ENCODE measurements at places on chromosomes 12 and 14.
A peak's percentile ranks its signal among the peaks of the same experiment; 100 is the strongest.

DNA sequence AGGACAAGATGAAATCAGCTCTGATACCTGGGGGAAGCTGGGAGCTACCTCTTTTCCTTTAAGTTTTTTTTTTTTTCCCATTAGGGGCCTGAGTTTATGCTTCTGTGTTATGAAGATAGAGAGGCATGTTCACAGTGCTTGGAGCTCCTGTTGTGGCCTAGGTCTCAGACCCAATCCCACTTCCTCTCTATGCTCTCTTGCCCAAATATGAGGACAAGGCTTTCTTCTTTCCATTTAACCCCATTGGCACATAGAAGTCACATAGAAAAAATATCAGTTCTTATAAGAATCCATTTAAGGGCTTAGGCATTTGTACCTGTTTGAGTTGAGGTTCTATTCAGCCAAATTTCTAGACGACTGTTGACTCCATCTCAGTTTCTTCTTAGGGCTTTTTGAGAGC, 12.6 kb downstream of the MRPS35 start:
- DNase-seq = no peak

DNA sequence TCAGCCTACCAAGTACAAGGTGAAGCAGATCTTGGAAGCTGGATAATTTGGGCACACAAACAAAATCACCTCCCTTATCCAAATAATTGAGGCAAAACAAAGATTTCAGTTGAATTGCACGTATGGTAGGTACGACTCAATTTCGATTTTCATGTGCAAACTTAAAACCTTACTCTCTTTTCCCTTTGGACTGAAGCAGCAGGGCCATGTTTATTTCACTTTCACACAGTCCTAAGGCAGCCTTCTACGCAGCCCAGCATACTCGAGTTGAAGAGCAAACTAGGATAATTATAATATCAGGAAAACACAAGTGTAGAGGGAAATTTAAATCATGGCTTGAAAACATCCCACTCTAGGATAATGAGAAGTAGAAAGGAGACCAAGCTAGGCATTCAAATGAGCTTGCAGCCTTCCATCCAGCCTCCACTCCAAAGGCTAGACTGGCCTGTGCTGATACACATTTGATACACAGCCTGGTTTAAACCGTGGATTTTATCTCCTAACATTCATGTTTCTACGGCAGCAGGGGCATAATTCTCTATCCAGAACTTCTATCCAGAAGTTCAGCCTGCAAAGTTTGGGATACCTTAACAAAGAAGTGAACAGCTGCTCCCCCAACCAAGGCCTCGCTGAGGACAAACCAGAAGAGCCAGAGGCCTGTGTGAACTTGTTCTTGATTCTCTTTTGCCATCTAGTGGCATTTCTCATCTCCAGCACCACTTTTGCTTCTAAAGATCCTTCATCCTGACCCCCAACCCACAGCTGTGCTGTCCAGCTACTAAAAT, 2.4 kb upstream of the RNASE7 start:
- DNase-seq = no peak

- peak; percentile 32 for DNase-seq
These were observed at the start of gene HIP1R for GRCh38 chr12:122834921-122835749. Gene HIP1R, plus strand, starts transcription at chr12:122835457. Its CDS starts 94 bp downstream, at chr12:122835551.

GRCh38 chr12:52307836-52308805, 13.1 kb downstream of the KRT83 start:
- DNase-seq = no peak

DNA sequence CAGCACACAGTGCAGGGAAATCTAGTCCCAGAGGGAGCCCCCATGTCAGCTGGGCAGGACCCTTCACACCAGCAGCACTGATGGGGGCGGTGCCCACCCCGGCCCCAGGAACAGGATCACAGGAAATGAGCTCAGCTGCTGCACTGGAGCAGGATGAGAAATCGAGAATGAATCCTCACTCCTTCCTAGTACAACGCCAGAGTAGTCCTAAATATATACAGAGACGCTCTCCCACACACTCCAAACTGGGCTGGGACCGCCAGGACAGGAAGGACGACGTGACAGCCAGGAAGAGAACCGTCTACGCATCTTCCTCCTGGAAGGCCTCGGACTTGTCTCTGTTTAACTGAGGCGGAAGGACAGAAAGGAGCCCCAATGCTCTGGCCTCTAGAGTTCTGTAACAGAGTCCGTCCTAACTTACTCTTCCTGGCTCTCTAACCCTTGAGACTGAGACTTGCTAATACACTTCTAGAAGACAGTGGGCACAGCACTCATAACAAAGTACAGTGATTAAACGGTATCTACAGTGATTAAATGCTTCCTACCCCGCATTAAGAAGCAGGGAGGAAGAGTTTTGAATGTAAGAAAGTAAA, 33.4 kb downstream of the CDC42BPB start:
- DNase-seq = no peak

- DNase-seq = no peak
These were observed 199.0 kb upstream of the GRIP1 start for GRCh38 chr12:66877925-66878324.

- DNase-seq = no peak
These were observed 3.6 kb downstream of the CCDC85C start for GRCh38 chr14:99600232-99600888.

DNA sequence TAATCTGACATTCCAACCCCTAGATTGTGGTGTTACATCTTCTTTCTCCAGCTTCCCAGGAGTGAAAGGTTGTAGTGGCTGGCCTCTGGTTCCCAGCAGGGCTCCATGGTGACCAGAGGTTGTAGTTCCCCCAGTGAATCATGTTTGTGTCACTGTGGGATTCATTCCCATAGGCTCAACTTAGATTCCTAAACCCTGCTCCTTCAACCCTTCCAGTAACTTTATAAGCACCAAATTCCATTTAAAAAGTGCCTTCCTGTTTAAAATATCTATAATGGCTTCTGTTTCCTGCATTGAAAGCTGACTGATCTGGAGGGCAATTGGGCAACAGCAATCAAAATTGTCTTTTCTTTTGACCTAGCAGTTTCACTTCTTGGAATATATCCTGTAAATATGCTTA, 40.5 kb upstream of the TBC1D15 start:
- DNase-seq = no peak

DNA sequence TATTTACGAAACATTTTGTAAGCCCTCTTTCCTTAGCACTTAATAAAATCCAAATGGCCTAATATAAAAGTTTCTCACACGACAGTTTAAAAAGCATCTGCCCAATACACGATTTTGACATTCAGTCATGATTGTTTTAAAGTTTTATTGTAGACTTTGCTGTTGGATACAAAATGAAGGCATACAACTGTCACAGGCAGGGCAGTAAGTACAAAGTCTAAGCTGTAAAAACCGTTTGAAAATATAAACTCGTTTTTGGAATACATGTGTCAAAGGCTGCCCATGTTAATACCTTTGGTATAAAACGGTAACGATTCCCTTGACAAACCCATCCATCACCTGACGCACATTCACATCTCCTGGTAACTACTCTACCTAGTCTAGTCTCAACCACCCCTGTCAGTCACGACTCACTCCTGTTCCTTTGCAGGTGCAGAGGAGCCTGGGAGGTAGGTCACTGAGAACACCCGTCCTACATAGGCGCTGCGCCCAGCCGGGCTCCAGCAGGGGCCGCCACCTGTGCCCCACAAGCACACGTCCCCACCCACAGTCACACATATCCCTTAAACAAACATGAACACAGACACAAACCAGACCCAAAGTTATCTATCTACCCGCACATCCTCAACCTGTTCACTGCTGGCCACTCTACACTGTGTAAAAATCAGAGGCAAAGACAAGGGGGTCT, 27.1 kb downstream of the KCTD10 start:
- no peak for DNase-seq

GRCh38 chr12:6266971-6267721, 43.3 kb upstream of the PLEKHG6 start:
- DNase-seq = peak; percentile 79

DNA sequence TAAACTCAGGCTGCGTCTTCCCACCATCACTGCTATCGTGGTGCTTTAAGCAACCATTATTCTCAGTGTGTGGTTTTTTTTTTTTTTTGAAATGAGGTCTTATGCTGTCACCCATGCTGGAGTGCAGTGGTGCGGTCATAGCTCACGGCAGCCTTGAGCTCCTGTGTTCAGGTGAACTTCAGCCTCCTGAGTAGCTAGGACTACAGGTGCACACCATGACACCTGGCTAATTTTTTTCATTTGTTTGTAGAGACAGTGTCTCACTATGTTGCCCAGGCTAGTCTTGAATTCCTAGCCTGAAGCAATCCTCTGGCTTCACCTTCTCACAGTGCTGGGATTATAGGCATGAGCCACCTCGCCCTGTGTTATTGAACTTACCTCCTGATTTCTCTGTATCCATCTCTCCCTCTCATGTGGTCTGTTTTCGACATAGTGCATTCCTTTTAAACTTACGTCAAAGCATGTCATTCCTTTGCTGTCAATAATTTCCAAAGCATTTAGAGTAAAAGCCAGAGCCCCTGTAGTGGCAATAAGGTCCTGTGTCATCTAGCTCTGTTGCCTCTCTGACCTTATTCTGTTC, 255.5 kb downstream of the SNAPC1 start:
- DNase-seq = no peak

DNA sequence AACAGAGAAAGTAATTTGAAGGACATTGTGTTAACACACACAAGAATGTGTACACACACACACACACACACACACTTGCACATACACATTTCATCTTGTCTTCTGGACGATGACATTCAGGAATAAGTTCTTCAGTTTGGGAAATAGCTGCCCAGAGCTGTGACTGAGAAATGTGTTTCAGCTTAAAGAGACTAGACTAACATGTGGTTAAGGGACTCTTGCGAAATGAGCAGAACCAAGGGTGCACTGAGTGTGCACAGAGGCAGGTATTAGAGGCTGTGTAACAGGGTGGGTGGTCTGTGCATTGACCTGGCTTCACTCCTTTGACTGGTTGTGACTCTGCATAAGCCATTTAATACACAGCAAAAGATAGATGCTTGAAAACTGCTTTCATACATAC, 29.4 kb upstream of the KCNA5 start:
- DNase-seq = no peak

DNA sequence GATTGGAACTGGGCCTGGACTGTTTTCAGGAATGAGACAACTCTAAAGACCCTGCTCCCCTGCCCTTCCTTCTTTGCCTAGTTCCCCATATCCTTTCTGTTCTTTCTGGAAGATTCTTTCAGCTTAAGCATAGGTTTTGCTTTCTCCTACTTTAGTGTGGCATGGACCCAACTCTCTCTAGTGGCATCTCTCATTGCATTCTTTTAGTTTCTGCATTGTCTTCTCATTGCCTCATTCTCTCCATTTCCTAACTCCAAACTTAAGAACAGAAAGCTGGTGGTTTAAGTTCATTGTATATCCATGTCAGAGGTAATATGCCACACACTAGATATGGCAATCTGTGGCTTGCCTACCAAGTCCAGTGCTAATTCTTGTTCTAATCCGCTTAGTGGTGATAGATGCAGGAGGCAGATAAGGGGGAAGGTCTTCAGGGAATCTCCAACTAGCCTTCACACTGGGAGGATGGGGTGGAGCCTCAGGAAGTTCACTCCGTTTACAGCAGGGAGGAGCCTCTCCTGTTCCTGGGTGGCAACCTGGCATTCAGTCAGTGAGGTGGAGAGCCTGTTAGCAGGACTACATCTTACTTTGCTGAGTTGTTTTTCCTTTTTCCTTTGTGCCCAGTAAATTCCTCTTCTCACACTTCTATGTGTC, 165.1 kb upstream of the LMNTD1 start:
- DNase-seq = no peak

- no peak for DNase-seq
These were observed 50.2 kb downstream of the ARL6IP4 start for GRCh38 chr12:123030686-123031085.

GRCh38 chr12:98402091-98402490, 113.3 kb upstream of the TMPO start:
- no peak for DNase-seq

- no peak for DNase-seq
These were observed 54.2 kb upstream of the CERS5 start for GRCh38 chr12:50221228-50222008.

DNA sequence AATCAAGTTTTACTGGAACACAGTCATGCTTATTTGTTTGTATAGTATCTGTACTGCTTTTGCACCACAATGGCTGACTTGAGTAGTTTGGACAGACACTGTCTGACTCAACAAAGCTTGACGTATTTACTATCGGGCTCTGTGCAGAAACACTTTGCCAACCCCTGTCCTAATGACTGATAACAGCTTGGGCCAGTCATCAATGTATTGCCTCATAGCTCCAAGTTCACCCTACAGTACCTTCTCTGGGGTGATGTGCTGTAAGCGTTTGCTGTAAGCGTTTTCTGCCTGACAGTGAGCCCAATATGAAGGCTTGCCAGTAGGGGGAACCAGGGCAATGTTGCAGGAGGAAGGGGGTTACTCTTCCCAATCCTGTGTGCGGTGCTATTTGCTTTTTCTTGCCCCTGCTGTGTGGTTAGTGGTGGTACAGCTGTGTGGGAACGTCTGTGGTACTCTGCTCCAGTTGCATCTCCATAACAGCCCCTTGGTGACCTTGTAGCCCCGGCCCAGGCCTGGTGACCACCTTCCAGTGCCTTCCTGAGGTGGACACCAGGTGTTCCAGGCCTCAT, 5.4 kb upstream of the CCDC177 start:
- DNase-seq = no peak

DNA sequence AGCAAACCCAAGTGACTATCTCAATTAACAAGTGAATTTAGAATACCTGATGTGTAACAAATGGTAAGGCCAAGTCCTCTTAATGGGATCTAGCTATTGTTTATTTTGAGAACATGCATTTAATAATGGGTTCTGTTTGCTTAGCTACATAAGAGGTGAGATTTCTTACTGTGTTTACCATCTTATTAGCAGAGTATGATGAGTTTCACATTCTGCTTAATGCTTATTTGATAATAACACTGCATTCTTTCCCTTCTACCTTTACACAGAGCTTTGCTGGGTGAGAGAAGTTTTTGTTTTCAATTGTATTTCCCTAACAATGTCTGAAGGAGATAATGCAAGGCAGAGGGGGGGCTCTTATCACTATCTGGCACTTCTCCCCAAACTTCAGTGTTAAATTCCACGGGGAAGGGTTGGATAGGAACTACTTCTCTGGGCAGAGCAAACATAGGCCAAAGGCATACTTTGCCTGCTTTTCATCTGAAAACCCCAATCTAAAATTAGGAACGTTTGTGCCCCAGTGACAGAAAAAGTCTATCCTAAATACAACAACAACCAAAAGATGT, 129.0 kb upstream of the ATXN7L3B start:
- no peak for DNase-seq

DNA sequence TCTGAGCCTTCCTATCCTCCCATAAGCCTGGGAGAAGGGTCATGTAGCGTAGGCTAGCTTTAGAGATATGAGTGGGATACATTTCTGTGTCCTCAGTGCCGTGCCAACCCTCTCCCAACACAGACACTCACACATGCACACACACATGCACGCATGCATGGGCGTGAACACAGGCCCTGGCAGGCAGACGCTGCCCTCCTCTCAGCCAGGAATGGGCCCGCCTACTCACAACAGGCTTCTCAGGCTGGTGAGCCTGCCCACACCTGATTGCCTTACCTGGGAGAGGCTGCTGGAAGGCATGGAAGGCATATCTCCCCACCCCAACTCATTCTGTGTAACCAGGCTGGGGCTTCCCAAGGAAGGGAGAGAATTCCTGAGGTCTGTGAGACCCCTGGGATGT, 12.8 kb upstream of the ACVR1B start:
- no peak for DNase-seq
